ENCODE measurements at places on chromosomes 13 and 19. TPM values are rescaled to one million over a fixed set of nuclear protein-coding genes. Genes with fewer than 3 reads are reported as not detected.

DNA sequence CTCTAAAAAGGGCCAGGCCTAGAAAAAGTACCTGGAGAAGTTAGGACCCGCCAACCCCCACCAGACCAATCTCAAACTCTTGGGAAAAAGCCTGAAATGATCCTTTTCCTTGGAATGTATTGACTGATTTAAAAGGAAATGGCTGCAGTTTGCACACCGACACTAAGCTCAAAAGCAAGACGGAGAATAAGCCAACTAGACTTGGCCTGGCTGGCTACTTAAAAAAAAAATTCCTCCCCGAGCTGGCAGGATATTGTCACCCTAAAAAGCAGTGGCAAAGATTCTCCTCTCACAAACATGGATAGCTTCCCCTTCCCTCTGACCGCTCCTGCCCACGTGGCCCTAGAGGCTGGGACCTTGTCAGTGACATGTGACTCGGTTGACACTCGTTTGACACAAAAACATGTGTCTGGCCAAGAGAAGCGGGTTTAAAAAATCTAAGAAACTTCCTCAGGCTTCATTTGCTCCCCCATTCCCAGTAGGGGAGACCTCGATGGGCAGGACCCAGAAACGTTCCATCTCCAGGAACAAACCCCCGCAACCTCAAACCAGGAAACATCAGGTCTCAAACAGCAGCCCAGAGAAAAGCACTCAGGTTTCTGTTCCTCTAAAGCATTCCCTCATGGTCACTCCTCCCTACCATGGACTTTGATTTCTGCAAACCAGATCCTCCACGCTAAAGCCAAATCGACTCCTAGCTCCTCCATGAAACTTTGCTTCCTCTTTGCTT lies 1.3 kb downstream of the RFX1 start:
- DNase-seq: no peak

Gene MEGF8
- 7.8 TPM for total RNA-seq

Gene OR7E24
- total RNA-seq: not detected

DNA sequence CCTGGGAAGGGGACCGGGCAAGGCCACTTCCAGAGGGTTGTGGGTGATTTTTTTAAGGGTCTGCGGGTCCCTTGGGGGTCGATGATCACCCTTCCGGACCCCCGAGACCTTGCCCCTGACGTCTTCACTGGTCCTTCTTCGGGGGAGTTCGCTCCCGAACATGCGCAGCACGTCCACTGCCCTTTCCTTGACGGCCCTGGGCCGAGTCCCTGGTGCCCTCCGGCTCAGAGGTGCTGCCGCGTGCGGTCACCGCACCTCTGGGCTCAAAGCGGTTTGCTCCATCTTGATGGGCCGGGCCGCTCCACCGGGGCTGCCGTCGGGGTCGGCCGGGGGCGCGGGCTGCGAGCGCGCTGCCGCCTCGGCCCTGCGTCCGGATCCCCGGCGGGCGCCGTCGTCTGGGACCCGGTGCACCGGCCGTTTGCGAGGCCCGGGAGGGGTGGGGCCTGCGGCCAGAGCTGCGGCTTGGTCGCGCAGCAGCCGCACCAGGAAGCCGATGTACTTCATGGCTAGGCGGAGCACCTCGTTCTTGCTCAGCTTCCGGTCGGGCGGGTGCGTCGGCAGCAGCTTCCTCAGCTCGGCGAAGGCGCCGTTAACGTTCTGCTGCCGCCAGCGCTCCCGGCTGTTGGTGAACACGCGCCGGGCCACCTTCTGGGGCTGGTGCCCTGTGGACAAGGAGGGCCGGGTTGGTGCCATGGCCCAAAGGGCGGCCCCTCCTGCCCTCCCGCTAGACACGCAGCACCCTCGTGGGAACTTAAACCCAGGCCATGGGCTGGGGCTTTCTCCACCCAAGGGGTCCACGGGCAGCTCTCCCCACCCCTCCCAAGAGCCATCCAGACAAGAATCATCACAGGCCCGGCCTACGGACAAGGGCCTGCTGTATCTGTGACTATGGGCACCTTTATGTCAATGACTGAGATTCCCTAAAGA lies 3.3 kb downstream of the LYL1 start:
- no peak for DNase-seq

Gene RGL3
- 8.6 TPM for total RNA-seq

DNA sequence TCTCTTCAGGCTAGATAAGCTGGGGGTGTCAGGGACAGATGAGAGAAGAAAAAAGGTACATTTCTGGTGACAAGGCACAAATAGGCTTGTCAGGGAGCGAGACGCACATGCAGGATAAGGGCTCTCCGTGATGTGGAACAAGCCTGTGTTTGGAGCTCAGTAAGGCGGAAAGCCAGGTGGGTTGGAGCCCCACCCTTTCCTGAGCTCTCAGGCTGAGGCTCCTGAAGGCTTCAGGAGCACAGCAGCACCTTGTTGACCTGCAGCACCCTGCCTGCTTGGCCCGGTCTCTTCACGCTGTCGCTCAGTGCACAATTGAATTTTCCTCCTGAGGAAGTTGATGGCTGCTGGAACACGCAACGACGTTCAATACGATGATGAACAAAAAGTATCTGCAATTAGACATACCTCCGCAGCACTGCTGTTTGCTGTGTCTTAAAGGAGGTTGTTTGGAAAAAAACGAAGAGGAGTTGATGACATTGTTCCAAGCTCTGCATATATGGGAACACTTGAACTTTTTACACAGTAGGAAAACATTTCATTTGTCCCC lies 29.3 kb downstream of the SERP2 start:
- no peak for DNase-seq

Gene CGB8
- not detected for total RNA-seq

Gene TSHZ3
- total RNA-seq: not detected

Gene FCGBP
- 0.02 TPM for total RNA-seq

- DNase-seq: no peak
Measured at GRCh38 chr19:57292547-57292946, 12.3 kb downstream of the ZNF460 start.

DNA sequence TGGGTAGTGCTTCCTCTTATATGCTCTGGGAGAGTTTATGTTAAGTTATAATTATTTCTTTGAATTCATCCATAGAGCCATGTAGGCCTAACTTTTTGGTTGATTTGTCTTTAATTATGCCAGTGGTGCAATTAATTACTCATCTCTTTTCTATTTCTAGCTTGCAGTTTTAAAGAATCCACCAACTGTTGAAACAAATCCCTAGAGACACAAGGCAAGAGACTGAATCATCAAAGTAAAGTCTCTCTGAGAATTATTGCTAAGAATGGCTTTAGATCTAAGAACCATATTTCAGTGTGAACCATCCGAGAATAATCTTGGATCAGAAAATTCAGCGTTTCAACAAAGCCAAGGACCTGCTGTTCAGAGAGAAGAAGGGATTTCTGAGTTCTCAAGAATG lies 5.9 kb upstream of the ZNF551 start:
- no peak for DNase-seq

DNA sequence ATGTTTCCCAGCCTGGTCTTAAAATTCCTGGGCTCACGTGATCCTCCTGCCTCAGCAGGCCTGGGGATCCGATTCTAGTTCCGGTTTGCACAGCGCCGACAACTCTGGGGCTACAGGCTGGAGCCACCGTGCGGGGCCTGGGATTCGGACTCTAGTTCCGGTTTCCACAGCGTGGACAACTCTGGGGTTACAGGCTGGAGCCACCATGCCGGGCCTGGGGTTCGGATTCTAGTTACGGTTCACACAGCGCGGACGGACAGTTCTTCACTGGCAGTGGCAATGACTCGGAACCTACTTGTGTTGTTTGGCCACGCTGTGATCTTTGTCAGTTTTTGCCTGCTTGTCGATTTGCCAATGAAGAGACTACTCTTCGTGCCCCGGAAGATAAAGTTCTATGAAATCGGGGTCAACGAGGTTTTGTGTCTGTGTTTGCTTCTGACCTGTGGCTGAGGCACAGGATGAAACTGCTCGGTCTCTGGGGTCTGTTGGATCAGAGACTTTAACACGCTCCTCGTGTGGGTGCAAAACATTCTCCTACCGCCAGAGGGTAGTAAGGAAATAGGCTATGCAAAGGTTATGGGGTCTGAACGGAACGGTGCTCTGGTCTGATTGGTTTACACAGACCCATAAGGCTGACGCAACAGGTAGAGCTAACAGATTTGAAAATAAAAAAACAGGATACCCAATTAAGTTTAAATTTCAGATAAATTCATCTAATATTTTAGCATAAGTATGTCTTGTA lies 12.1 kb upstream of the ZSCAN1 start:
- no peak for DNase-seq

Gene TEX26
- total RNA-seq: not detected

- no peak for DNase-seq
Measured at GRCh38 chr19:42066075-42066754, 3.8 kb downstream of the GRIK5 start.

GRCh38 chr19:28694812-28695211 lies 518.1 kb downstream of the UQCRFS1 start:
- DNase-seq: no peak

DNA sequence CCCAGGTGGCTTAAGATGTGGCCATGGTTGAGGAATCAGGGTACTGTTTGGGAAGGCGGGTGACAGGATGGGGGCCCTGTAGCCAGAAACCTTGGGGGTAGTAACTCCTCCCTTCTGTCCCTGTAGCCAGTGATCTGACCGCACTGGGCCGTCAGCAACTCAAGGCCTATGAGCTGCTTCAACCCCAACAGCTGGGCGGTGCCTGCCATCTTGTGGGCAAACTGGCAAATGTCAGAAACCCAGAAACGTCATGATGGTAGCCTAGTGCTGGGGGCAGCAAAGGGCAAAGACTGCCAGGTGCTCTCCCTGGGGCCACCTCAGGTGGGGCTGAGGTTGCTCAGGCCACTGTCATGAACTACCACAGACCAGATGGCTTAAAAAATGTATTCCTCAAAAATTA lies 3.5 kb downstream of the COPE start:
- peak; percentile 43 for DNase-seq

DNA sequence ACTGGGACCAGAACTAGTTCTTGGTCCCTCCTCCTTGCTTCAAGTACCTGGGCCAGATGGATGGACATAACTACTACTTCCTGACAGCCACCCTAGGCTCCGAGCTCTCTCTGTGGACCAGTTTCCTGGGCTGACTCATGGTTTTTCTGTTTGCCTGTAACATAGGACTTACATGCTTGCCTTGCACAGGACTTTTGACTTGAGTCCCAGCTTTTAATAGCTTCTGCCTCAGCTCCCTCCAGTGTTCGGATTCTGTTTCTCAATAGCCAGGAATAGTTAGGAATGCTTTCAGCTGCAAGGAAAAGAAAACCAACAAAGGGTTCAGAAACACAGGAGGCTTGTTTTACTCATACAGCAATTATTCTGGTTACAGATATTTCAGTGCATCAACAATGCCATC lies 405.9 kb downstream of the ZNF536 start:
- DNase-seq: no peak

DNA sequence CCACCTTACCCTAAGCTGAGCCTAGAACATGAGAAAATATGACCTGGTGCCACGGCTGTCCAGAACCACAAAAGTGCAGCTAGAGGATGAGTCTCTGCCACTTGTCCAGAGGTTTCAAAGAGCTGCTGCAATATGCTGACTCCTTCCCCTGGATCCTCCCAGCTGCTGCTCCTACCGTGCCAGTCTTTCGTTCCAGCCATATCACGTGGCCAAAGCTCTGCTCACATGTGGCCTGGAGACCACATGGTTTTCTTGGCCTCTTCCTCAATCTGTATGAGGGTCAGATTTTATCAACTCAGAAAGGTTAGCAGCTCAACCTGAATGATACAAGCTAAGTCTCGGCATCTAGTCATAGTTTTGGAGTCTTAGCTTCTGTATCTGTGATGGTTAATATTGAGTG lies 3.2 kb upstream of the SACS start:
- no peak for DNase-seq

Gene ALKBH7
- total RNA-seq: 18.4 TPM

Measured in NCI-H460 (cell line).